Testis (tissue), 5 donors: ENCODE measurements at places on chromosomes 1 and 21.

DNA sequence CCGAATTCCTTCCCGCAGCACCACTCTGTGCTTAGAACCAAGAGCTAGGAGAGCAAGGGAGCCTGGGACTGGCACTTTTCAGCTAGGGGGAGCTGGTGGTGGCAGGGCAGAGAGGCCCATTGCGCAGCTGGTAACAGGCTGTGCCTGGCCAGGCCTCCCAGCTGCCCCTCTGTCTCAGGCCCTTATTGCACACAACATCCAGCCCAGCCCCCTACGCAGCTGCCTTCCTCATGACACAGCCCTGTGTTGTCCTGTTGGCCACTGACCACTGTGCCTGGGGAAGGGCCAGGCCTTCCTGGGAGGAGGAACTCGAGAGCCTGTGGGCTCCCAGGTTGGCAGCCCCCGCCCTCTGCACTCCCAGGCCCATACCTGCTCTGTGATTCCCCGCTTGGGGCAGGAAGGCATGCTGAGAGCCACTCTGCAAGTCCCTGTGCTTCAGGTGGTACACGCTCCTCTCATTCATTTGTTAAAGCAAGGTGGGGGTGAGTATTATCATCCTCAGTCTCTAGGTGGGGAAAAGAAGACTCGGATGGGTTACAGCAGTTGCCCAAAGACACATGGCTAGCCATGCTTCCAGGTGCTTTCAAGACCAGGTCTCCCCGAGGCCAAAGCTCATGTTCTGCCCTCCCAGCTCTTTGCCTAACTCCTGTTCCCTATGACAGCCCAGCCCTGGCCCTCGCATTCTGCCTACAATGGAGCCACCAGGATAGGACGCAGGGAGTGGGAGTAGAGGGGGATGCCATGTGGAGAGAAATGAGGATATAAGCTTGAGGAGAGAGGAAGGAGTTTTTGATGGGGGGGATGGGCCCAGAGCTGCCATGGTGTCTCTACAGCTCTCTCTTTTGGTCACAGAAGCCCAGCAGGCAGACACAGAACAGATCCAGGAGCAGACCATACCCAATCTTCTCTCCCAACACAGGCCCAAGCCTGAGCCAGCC lies 81.8 kb downstream of the TMEM53 start:
- no peak for DNase-seq
- H3K27ac ChIP-seq: no peak overlapping the region
- no peak overlapping the region for H3K4me3 ChIP-seq
- H3K27me3 ChIP-seq: no peaks in the 10 kb centered on the region
- H3K4me1 ChIP-seq: no peaks in the 10 kb centered on the region

GRCh38 chr1:235759336-235759735 lies 107.4 kb downstream of the LYST start:
- no peak for DNase-seq
- H3K4me1 ChIP-seq: no peaks in the 10 kb centered on the region
- H3K36me3 ChIP-seq: no peaks in the 10 kb centered on the region
- H3K4me3 ChIP-seq: no peak overlapping the region

GRCh38 chr1:193634470-193634869 lies 448.1 kb upstream of the B3GALT2 start:
- no peaks in the 10 kb centered on the region for H3K27me3 ChIP-seq
- DNase-seq: no peak
- peaks cover 4% of the 10 kb centered on the region for H3K4me1 ChIP-seq
- H3K27ac ChIP-seq: no peak overlapping the region
- no peak overlapping the region for H3K4me3 ChIP-seq

- H3K27me3 ChIP-seq: no peaks in the 10 kb centered on the region
- no peak overlapping the region for H3K27ac ChIP-seq
- peaks cover 9% of the 10 kb centered on the region for H3K4me1 ChIP-seq
- no peak overlapping the region for H3K4me3 ChIP-seq
These were observed 4.0 kb upstream of the NKAIN1 start for GRCh38 chr1:31243501-31244286.

DNA sequence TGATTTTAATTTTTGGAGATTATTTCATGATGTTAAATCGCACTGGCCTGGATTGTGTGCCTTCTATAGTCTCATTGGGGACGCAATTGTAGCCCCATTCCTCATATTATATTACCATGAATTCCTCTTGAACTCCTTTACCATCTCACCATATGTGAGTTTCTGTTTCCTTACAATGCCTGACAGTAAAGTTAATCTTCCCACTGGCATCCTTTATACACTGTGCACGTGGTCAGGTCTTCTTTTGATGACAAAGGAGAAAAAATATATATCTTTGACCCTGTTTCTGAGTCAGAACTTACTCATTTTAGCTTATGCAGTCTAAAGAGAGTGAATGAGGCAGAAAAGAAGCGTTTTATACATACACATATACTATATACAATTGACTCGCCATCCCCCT lies 774 bp upstream of the ABL2 start:
- H3K4me3 ChIP-seq: peak overlapping the region; percentile 99
- DNase-seq: no peak
- peaks cover 9% of the 10 kb centered on the region for H3K4me1 ChIP-seq
- no peak overlapping the region for H3K27ac ChIP-seq
- no peaks in the 10 kb centered on the region for H3K27me3 ChIP-seq
